ENCODE measurements at places on chromosomes 1 and 21.

GRCh38 chr1:59666106-59666505 lies 148.6 kb upstream of the HOOK1 start:
- DNase-seq = no peak

GRCh38 chr1:233113009-233113879 lies 162.8 kb downstream of the NTPCR start:
- no peak for DNase-seq

DNA sequence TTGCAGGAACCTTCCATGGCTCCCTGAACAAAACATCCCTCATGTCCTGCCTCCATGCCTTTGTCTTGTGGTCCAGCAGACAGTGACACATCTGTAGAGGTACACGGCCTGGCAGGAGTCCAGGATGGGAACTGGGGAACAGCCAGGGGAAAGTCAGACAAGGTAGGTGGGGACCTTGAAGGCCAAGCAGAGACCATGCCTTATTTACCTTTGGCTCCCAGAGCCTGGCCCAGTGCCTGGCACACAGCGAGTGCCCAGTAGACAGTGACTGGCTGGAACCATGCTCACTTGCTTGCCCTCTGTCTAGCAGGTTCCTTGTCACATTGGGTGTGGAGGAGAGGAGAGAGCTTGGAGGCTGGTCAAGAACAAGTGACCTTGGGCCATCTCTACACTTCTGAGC lies 81.0 kb downstream of the BCAR3 start:
- DNase-seq = no peak

GRCh38 chr21:31480228-31480627 lies 136.2 kb upstream of the TIAM1 start:
- DNase-seq = no peak

DNA sequence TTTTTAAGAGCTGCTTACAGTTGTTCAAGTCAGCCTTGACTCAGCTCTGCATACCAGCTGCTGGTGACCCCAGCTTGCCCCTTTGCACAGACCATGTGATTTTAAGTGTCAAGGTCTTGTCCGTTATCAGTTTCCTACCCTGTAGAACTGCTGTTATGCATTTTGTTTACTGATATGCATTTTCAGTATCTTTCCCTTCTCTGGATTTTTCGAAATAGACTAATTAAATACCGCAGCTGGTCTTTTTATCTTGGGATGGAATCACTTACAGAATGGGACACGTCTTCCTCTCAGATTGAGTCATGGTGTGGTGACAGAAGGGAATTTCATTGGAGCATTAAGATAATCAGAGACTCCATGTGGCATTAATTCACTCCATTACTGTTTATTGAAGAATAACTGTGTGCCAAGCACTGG lies 145.6 kb downstream of the FMN2 start:
- DNase-seq = no peak

- no peak for DNase-seq
Measured at GRCh38 chr21:39660191-39660980, 47.6 kb downstream of the B3GALT5 start.

GRCh38 chr21:46425571-46425970 lies 33.1 kb upstream of the DIP2A start:
- no peak for DNase-seq

GRCh38 chr1:172909606-172910326 lies 141.0 kb downstream of the TNFSF18 start:
- no peak for DNase-seq

DNA sequence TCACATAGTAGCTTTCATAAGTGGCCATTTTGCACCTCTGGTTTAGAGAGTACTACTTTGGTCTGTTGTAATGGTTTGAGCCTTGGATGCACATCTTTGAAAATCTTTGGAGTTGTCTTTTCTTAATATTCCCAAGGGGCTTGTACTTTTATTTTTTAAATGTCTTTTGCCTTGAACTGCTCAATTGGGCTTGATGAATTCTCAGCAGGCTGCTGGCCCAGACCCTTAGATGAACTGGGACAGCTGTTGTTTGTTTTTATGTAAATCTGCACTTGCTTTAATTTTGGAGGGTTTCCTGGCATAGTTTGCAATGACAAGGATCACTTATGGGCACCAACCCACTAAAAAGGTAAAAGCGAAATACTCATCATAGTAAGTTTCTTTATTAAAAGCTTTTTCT lies 24.9 kb downstream of the NGF start:
- no peak for DNase-seq

- no peak for DNase-seq
Measured at GRCh38 chr1:173561263-173561662, 41.6 kb downstream of the SLC9C2 start.

DNA sequence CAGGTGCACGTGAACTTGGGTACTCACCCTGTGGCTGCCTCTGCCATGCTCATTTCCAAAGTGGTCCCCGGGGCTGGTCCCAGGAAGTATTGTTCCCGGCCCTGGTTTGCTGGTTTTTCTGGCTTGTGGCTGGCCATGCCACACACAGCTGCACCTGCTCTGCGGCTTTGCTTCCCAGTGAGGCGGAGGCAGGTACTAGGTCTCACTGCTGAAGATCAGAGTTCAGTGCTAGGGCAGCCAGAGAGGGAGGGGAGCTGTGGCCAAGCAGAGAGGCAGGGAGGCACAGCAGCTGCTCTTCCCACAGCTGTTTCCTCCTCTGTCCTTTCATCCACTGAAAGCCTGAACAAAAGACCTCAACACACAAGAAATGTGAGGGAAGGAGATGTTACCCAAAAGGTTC lies 30.5 kb downstream of the ENO1 start:
- DNase-seq = no peak

DNA sequence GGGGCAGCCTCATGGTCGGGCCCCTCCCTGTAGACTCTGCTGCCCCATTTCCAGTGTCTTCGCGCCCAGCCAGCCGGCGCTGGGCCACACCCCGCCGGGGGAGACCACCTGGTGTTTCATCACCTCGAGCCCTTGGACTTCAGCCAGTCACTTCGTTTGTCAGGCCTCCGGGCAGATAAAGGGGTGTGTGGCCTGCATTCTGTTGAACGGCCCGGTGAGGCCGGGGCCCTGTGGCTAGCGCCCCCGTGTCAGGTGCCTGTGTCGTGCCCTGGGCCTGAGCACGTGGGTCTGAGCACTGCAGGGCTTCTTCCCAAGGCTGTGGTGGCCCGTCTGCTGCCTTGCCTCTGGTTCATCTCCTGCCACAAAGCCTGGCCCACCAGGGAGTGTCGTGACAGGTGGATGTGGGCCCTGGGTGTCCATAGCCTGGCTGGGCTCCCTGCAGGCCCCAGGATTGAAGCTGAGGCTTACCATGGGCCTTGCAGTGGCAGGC lies 65.2 kb upstream of the DIP2A start:
- DNase-seq = no peak

- DNase-seq = no peak
Measured at GRCh38 chr21:25584833-25585676, 22.2 kb downstream of the MRPL39 start.

- DNase-seq = no peak
Measured at GRCh38 chr1:180773210-180773865, 139.4 kb upstream of the KIAA1614 start.

DNA sequence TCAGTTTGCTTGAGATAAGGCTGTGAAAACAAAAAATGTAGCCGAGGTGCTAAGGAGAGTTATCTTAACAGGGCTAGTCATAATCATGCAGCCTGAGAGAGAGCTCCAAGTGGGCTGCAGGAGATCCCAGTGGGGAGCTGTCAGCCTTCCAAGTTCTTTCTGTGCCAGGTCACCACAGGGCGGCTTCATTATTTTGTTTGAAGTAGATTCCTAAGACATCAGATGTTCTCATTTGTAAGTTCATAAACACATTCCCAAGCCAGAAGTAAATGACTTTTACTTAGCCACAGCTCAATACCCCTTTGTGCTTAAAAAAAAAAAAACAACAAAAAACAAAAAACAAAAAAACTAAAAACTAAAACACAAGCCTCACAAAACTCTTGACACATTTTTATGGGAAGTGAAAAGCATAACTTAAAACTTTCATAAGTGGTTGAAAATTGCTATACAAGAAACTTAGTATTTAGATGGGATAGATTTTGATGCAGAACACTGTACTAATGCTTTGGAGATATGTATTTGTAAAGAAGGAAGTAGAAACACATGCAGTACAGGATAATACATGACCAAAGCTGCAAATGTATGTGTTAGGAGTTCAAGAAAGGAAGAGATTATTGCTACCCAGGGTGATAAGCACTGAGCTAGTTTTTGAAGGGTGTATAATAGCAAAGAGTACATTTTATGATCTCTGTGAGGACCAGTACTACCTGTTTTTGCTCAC lies 8.6 kb downstream of the CDC14A start:
- DNase-seq = no peak

- DNase-seq = no peak
Measured at GRCh38 chr1:19559641-19560040, 74.3 kb upstream of the CAPZB start.

DNA sequence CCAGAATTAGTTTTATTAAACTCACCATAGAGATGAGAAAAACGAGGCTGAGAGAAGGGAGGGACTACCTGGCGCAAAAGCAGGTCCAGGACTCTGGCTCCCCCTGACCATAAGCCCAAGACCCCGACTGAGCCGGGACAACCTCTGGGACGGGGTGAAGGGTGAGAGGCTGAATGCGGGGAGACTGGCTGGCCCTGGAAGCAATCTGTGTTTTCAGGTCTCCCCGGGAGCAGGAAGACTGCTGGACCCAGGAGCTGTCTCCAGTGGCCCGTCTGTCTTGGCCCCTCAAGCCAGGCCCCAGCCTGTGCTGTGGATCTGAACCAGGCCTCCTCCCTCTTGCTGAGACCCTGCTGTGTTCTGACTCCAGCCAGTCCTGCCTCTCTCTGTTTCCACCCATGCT lies 240.8 kb downstream of the TRABD2B start:
- no peak for DNase-seq

DNA sequence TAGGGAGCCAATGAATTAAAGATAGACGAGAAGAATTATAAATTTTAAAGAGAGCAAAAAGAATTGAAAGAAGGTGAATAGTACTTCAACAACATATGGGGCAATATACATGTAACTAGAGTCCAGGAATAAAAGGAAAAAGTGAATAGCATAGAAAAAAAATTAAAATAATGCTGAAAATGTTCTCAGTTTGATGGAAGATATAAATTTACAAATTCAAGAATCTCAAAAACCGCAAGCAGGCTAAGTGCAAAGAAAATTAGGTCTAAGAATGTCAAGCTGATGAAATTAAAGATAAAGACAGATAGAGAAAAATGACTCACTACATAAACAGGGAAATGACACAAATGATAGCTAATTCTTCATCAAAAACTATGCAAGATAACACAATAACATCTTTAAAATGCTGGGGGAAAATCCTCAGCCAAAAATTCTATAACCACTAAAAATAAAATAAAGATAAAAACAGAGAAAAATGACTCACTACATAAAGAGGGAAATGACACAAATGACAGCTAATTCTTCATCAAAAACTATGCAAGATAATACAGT lies 326.3 kb downstream of the TBX15 start:
- no peak for DNase-seq

DNA sequence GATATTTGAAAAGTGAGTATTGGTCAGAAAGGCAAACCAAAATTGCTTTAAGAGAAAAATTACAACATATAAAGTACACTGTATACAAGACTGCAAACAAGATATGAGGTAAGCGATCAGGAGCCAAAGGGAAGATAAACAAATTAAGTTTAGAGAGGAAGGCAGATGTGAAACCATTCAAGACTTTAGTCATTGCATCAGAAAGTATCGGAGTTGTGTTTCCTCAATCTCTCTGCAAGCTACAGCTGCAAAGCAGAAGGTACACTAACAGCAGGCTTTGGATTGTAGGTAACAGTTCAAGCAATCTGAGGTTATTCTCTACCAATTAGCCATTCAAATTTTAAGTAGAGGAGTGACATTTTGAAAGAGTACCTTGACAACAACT lies 21.3 kb upstream of the TLCD4 start:
- no peak for DNase-seq

DNA sequence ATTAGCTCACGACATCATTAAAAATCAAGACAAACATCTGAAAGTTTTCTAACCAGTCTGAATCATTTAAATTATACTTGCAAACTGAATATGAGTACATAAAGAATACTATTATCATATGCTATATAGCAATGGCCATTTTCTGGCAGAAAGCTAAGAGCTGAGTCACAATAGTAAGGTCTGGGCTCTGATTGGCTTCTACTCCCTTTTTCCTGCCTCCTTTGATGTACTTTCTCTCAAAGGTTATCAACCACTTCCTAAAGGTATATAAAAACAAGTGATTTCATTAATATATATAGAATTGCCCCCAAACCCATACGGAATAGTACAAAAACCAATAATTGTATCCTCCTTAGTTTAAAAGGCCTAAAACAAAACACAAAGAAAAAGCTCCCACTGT lies 7.0 kb downstream of the KCNA3 start:
- no peak for DNase-seq

DNA sequence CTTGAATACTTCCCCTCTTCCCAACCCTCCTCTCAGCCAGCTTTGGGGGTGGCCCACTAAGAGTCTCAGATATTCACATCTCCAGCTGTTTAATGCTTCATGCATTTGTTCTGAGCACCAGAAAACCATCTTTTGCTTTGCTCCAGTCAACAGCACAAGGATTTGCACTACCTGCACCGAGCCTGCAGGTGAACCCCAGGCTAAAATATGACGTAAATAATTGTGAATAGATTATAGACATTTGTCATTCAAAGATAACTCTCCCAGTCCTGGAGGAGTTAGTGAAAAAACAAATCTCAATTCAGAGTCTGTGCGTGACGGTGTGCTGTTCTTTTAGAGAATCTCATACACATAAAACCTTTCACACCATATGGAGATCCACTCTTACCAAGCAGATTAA lies 7.4 kb downstream of the CD247 start:
- no peak for DNase-seq

- DNase-seq = no peak
Measured at GRCh38 chr21:26982767-26983166, 15.9 kb upstream of the ADAMTS5 start.

DNA sequence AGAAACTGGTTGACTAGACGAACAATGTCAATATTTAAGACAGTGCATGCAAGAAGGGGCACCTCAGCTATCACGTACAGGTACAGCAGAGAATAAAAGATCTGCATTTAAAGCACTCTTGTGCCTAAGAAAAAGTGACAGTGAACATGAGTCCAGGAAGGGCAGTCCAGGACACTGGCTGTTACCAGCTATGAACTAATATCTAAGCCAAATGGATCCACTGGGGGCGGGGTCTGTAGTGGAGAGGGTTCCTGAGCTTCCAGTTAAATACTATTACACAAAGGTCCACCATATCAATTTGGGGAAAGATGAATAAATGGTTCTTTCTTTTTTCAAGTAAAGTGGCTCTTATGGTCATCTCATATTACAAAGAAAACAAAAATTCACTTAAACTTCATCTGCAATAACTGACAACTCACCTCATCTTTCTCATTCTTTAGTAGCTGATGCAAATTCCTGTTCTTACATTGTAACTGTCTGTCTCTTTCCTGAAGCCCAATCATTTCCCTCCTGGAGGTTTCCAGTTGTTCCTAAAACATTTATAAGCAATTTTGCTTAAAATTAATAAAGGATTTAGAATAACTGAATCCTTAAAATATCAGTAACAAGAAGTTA lies 24.5 kb downstream of the SSX2IP start:
- DNase-seq = no peak

- peak; percentile 5 for DNase-seq
Measured at GRCh38 chr1:66725885-66726665, 26.2 kb upstream of the DYNLT5 start.

- DNase-seq = no peak
Measured at GRCh38 chr21:36547464-36547863, 67.5 kb upstream of the CLDN14 start.

- DNase-seq = no peak
Measured at GRCh38 chr1:5481889-5482288, 510.3 kb downstream of the NPHP4 start.
